ENCODE measurements at places on chromosomes 13 and 19. TPM values are rescaled to one million over a fixed set of nuclear protein-coding genes. Genes with fewer than 3 reads are reported as not detected.

The CLASRP gene
- 33.2 TPM for total RNA-seq

The IZUMO4 gene
- 1.7 TPM for total RNA-seq

The FOXO1 gene
- 2.9 TPM for total RNA-seq

The CPAMD8 gene
- 1.1 TPM for total RNA-seq

The GPR12 gene
- total RNA-seq = not detected

The TMC4 gene
- total RNA-seq = 0.36 TPM

The GZMM gene
- not detected for total RNA-seq

The ZNF560 gene
- total RNA-seq = 1.5 TPM

The GAPDHS gene
- not detected for total RNA-seq

The IRGC gene
- total RNA-seq = not detected

The C19orf67 gene
- total RNA-seq = not detected

The MBD3L3 gene
- not detected for total RNA-seq

The CACNA1A gene
- 23.5 TPM for total RNA-seq

The NALCN gene
- 0.49 TPM for total RNA-seq

The RNF113B gene
- not detected for total RNA-seq

The AMER2 gene
- total RNA-seq = not detected

The TMIGD2 gene
- 0.36 TPM for total RNA-seq

The ZNF763 gene
- total RNA-seq = 0.85 TPM

The OR10H1 gene
- total RNA-seq = not detected

The CD37 gene
- total RNA-seq = not detected

The ZNF791 gene
- 18.3 TPM for total RNA-seq

The CDADC1 gene
- total RNA-seq = 2.4 TPM

The IGFL3 gene
- 0.49 TPM for total RNA-seq

The LYPD3 gene
- total RNA-seq = 0.36 TPM

The ICAM5 gene
- total RNA-seq = 1.5 TPM

The B3GNT3 gene
- not detected for total RNA-seq

The OLFM2 gene
- total RNA-seq = 152 TPM

The CILP2 gene
- 0.36 TPM for total RNA-seq

The NAPSA gene
- not detected for total RNA-seq

The PLA2G4C gene
- 7.7 TPM for total RNA-seq

The GRIN3B gene
- total RNA-seq = 1.5 TPM

The ING1 gene
- total RNA-seq = 9.6 TPM

The DCT gene
- not detected for total RNA-seq

The SPINT2 gene
- total RNA-seq = 16.1 TPM

The ADGRE3 gene
- not detected for total RNA-seq

The BCL3 gene
- 10.3 TPM for total RNA-seq

The FPR2 gene
- not detected for total RNA-seq

The SIGLEC12 gene
- total RNA-seq = not detected

The NDUFA3 gene
- total RNA-seq = 5.7 TPM

The TUBB4A gene
- not detected for total RNA-seq

The SF3A2 gene
- 33.6 TPM for total RNA-seq

The SIGLEC9 gene
- not detected for total RNA-seq

The BCAM gene
- 3.6 TPM for total RNA-seq

The RUBCNL gene
- total RNA-seq = 7.0 TPM

The CGB8 gene
- total RNA-seq = not detected

The UBE2S gene
- 29.0 TPM for total RNA-seq

The CYP2A6 gene
- total RNA-seq = not detected

The WTIP gene
- 40.2 TPM for total RNA-seq

The TEX29 gene
- total RNA-seq = not detected

The SLITRK6 gene
- total RNA-seq = 0.12 TPM

The IQCN gene
- total RNA-seq = 4.1 TPM

The BCKDHA gene
- 24.5 TPM for total RNA-seq

The NTF4 gene
- total RNA-seq = not detected

The ZNF44 gene
- total RNA-seq = 6.6 TPM

The CYSLTR2 gene
- total RNA-seq = not detected

The OR4F17 gene
- total RNA-seq = not detected

Data from hair follicle dermal papilla cell (primary cell).